Endodermal cell (in vitro differentiated cells): ENCODE measurements at places on chromosomes 5 and 9. TPM values are rescaled to one million over a fixed set of nuclear protein-coding genes. Genes with fewer than 3 reads are reported as not detected.

DNA sequence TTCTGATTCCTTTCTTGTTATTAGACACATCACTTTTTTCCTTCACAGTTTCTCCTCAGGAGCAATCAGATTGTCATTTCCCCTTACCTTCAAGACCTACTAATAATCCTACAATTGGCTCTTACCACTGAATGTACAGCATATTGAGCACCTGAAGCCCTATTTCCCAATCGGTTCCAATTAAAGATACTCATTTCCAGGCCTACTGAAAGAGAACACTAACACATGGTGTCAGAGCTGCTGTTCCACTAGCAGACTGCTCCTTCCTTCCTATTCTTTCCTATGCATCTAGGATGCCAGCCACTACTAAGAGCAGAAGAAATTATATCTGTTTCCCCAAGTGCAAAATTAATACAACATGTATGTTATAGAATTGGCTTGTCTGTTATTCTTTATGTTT, 34.6 kb downstream of the SKIC3 start:
- DNase-seq: no peak
- H3K4me1 ChIP-seq: no peaks in the 10 kb centered on the region
- H3K27me3 ChIP-seq: no peaks in the 10 kb centered on the region
- no peak overlapping the region for H3K4me3 ChIP-seq
- H3K27ac ChIP-seq: no peak overlapping the region

Gene SHISAL2B
- 125 and 143 TPM in 2 replicates for total RNA-seq

Gene GRXCR2
- total RNA-seq: not detected in 3 replicates

DNA sequence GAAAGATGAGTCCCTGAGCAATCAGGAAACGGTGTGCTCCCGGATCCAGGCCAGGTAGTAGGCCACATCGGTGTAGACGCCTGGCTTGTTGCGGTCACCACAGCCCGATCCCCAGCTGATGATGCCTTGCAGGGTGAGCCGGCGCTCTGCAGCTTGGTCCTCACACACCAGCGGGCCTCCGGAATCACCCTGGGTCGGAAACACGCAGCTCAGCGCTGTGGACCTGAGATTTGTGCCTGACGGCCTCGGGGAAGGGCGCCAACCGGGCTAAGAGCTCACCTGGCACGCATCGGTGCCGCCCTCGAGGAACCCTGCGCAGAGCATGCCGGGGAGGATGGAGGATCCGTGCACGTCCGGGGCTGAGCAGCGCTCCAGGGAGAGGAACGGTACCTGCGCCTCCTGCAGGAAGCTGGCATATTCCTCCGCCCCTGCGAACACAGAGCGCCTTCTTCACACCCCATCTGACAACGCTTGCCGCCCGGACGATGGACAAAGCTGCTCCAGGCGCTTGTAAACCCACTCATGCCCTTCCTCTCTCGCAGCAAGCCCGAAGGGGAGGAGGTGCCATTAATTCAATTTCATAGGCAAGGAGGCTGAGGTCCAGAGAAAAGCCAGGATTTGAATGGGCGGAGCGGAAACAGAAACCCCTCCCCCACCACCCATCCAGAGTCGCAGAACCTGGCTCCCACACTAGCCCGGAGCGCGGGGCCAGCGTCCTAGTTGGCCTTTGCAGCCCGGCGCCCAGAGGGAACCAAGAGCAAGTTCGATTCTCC, 2.0 kb upstream of the PFN3 start:
- H3K27me3 ChIP-seq: peaks cover 79% of the 10 kb centered on the region
- H3K36me3 ChIP-seq: no peaks in the 10 kb centered on the region
- peak; percentile 95 for DNase-seq
- no peak overlapping the region for H3K27ac ChIP-seq
- H3K4me3 ChIP-seq: peak overlapping the region; percentile 64

Gene CCDC183
- 12.1 to 23.0 TPM (median 13.4 TPM) in 3 replicates for total RNA-seq

Gene SURF4
- total RNA-seq: 178 and 186 TPM in 2 replicates

DNA sequence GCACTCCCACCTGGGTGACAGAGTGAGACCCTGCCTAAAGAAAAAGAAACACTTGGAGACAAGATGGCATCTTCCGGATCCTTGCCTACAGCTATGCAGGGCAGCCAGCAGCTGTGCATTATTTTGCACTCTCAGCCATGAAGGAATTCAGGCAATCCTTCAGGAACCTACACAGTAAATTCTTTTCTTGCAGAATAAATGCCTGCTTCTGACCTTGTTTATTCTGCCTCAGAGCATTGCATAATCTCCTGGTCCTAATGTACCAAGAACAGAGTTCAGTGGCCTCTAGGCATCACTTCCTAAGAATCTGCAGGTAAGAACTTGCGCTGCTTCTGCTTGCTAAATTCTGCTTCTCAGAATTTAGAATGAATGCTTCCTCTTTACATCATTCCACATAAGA, 16.8 kb downstream of the GLDC start:
- H3K4me1 ChIP-seq: peaks cover 6% of the 10 kb centered on the region
- H3K36me3 ChIP-seq: no peaks in the 10 kb centered on the region
- DNase-seq: no peak
- H3K4me3 ChIP-seq: no peak overlapping the region

Gene MAMDC4
- 13.1 and 15.4 TPM in 2 replicates for total RNA-seq

Gene ERCC6L2
- 41.1 and 44.2 TPM in 2 replicates for total RNA-seq

Gene EDIL3
- 2.0 to 4.8 TPM (median 2.2 TPM) in 3 replicates for total RNA-seq

GRCh38 chr9:22189471-22189870, 180.4 kb upstream of the CDKN2B start:
- H3K27ac ChIP-seq: no peak overlapping the region
- no peaks in the 10 kb centered on the region for H3K27me3 ChIP-seq
